ENCODE measurements at places on chromosomes 11 and 22.

GRCh38 chr11:2531277-2531986, 86.6 kb downstream of the KCNQ1 start:
- peak; percentile 43 for ATAC-seq

DNA sequence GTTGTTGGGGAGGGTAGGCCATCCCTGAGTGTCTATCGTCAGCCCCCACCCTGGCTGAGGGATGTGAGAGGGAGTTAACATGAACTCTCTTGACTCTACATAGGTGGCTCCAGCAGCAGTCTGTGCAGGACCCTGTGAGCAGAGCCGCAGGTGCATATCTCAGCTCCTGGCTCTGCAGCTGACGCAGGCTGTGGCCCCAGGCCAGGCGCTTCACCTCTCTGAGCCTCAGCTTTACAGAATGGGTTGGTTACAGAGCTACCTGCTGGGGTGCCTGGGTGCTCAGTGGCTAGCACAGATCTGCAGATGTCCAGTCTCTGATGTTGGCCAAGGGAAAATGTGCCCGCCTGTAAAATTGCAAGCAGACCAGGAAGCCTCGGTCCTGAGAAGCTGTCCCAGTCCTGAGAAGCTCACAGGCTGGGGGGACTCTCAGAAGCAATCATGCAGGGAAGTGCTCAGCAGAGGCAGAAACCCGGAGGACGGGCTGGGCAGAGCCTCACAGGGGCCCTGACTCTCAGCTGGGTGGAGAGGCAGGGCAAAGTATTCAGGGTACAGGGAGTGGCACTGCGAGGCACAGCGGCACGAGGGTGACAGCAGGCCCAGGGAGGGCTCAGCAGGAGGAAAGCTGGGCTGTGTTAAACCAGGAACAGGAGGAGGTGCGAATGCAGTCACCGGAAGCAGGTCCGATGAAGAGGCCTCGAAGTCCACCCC, 15.9 kb upstream of the LRP5 start:
- ATAC-seq, result no peak

GRCh38 chr11:73152861-73153483, 10.9 kb upstream of the FCHSD2 start:
- peak; percentile 68 for ATAC-seq

DNA sequence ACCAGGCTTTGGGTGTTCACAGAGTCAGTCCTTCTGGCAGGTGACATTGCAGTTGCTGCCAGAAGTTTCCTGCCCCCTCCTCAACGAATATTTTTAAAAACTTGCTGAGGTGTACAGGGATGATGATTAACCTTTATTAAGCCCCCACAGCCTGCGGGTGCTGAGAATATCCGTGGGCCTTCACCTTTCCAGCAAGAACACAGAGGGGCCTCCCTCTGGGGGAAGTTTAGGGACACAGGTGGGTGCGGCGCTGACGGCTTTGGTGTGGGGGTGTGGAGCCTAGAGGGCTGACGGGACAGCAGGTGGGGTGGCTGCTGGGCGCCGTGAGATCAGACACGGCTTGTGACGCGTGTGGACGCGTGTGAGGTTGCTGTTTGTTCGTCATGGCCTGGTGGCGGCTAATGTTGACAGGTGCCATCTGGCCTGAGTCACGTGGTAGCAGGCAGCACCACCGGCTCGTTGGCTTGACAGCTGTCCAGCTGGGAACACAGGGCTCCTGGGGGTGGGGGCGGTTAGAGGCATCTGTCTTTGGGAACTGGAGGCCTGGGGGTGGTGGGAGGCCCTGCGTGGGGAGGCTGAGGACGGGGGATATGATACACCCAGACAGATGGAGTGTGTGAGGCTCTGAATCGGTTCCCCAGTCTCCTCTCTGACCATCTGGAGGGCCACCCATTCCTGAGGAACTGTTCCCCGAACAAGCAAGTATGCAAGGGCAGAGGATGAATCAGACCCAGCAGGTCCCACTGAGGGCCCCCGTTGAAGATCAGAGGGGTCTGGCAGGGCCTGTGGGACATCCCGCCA, 12.5 kb upstream of the LRRC10B start:
- ATAC-seq, result peak; percentile 13

- peak; percentile 4 for ATAC-seq
Observed at GRCh38 chr11:20010851-20011225, 149.4 kb downstream of the DBX1 start.

GRCh38 chr11:119318240-119319135, 1.6 kb upstream of the MCAM start:
- peak; percentile 32 for ATAC-seq

DNA sequence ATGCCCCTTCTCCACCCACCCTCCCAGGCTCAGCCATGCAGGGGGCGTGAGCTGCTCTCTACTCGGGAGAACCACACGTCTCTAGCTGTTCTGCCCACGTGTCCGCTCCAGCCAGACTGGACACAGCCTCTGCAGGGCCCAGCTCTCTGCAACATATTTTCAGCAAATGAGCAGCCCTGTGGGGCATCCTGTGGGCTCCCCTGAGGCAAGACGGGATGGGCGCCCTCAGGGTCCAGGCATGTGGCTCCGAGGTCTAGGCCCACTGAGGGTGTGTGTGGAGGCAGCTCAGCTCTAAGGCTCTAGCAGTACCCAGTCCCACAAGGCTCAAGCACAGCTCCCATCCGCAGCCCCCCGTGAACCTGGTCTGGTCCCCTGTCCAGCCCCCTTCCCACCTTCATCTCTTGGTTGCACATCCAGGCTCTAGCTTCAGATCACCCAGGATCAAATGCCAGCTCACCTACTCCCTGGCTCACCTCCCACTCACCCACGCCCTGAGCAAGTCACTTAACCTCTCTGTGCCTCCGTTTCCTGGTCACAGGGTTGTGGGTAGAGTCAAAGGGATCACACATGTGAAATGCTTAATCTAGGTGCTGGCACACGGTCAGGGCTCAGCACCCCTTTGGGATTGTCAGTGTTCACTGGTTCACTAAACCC, 57.8 kb upstream of the TCF20 start:
- peak; percentile 67 for ATAC-seq

GRCh38 chr22:38262051-38262795, 10.6 kb downstream of the TMEM184B start:
- peak; percentile 84 for ATAC-seq

GRCh38 chr11:113928311-113928710, 23.7 kb downstream of the HTR3B start:
- ATAC-seq, result no peak

GRCh38 chr11:81840380-81840779, 893.3 kb downstream of the FAM181B start:
- ATAC-seq, result no peak

GRCh38 chr11:127816962-127817361, 770.4 kb downstream of the ETS1 start:
- no peak for ATAC-seq

GRCh38 chr11:74373382-74373781, 24.9 kb downstream of the PGM2L1 start:
- no peak for ATAC-seq

- ATAC-seq, result no peak
Observed at GRCh38 chr11:108851781-108852180, 186.9 kb downstream of the DDX10 start.

GRCh38 chr22:49259839-49260615, 567.6 kb downstream of the BRD1 start:
- no peak for ATAC-seq

GRCh38 chr11:83047515-83048225, 24.0 kb downstream of the RAB30 start:
- ATAC-seq, result no peak

GRCh38 chr11:61345170-61345610, 12.2 kb downstream of the TKFC start:
- ATAC-seq, result no peak

- ATAC-seq, result no peak
Observed at GRCh38 chr11:119483341-119483880, 60.4 kb upstream of the THY1 start.

Data from esophagus mucosa (tissue), 1 donor.